ENCODE measurements at places on chromosomes 7 and 10.
A peak's percentile ranks its signal among the peaks of the same experiment; 100 is the strongest.

DNA sequence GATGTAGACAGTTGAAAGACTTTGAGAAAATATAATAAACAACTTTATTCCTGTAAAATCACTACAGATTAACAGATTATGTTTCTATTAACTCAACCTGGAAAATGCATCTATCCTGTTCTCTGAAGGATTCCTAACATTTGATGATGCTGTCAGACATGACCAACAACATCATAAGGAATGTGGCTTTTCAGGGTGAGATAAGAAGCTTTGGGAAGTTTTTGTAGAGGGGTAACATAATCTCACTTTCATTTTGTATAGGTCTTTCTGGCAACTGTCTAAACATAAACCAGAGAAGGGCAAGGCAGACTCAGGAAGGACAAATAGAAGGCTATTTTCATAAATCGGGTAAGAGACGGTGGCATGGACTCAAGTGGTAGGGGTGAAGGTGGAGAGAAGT is 112.2 kb downstream of the TES start:
- DNase-seq: no peak

DNA sequence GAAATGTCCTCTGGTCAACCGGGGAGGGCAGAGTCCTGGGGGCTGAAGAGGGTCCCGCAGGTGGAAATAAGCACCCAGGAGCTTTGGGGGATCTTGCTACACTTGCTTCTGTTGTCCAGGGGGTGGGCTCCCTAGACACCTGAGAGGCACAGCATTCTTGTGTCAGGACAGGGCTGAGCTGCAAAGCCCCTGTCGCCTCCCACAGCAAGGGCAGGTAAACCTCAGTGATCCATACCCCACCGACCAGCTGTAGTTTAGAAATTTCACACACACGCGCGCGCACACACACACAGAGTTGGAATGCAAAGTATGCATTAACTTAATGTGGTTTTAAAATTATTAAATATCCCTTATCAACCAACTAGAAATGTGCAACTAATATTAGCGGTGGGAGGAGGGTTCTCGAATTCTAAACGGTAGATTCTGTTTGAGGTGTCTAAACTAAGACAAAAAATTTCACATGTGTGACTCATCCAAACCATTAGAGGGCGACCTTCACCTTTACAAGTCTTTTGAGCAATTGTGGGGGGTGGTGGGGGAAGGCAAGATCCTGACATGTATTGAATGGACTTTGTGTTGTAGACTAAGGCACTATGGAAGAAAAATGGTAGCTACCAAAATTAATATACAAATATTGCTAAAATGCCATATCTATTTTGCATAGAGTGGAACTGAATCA is 34.3 kb upstream of the PTF1A start:
- DNase-seq: peak; percentile 56

DNA sequence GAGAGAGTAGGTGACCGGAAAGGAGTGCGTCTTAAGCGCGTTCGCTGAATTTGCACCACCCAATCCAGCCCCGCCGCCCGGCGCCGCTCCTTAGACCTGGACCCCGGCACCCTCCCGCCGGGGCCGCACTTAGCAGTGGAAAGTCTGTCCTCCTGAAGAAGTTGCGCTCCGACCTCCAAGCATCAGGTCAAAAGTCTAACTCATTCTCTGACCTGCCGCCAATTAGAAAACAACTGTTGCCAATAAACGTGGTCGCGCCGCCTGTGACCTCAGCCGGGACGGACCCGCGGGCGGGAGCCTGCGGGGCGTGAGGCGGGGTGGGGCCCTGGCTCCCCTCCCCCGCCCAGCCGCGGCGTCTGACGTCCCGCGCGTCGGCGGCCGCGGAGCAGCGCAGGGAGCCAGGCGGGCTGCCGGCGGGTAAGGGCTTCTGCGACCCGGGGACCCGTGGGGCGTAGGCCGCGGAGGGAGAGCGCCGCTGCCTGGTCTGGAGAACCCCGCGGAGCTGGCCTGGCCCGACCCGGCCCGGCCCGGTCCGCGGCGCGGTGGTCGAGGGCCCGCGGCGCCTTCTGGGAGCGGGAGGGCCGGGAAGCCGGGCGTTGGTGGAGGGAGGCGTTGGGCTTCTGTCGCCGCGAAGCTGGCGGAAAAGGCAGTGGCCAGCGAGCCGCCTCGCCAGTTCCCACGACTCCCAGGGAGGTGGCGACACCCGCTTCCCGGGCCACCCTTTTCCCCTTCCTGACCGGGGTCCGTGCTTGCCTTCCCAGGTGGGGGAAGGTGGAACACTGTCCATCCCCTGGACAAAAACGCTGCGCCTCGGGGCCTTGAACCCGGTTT is at the start of gene BCAP29:
Gene BCAP29 (plus strand): TSS at position 362 of the 831 bp plus-strand sequence. CDS start 527 bp downstream, outside the sequence.
- peak; percentile 88 for DNase-seq

GRCh38 chr10:88598055-88598454 is 11.5 kb downstream of the LIPJ start:
- DNase-seq: no peak

- no peak for DNase-seq
Measured at GRCh38 chr10:45454262-45454661, 80.2 kb downstream of the ALOX5 start.

- peak; percentile 48 for DNase-seq
Measured at GRCh38 chr7:83629117-83629880, 19.6 kb downstream of the SEMA3E start.

GRCh38 chr10:88065383-88066049 is 202.1 kb downstream of the PTEN start:
- no peak for DNase-seq

DNA sequence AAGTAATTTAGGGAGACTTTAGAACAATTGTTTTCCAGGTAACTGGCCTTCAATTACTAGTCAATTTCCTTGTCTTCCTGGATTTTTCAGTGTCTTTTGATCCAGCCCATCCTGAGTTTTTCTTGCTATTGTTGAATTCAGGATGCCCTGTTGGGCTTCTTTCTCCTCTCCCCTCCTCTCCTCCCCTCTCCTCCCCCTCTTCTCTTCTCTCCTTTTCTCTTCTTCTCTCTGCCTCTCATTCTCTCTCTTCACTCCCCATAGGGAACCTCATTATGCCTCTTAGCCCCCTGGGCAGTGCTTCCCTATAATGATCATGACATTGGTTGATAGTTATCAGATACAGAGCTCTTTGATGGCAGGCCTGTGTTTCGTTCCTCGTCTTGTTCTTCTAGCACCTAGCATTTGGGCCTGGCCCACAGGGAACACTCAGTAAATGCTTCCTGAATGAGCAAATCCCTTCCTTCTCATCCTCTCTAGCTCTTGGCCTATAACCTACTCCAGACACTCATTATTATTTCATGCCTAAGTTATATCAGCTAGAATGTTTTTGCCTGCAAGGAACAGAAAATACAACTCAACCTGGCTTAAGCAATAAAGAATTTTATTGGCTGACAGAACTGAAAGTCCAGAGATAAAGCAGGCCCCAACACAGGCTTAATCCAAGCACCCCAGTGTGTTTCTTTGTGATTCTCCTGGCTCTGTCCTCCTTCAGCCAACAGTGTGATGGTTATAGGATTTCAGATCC is 56.8 kb downstream of the CACNB2 start:
- DNase-seq: no peak

DNA sequence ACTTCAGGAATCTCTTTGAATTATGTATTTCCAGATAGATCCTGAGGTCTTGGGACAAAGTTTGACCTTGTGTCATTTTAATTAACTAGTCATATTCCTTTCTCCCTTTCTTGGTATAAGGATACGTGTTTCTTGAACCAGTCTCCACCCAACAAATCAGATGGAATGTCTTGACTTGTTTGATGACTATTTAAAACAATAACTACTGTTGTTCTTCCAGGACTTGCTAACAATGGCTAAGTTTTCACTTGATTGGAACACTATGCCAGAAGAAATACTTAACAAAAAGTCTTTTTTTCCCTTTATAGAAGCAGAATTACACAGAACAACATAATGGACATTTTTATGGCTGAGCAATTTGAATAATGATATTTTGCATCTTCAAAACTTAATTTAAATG is 43.0 kb upstream of the WIPF3 start:
- DNase-seq: no peak

- no peak for DNase-seq
Measured at GRCh38 chr7:46772776-46773175, 809.1 kb downstream of the TNS3 start.

DNA sequence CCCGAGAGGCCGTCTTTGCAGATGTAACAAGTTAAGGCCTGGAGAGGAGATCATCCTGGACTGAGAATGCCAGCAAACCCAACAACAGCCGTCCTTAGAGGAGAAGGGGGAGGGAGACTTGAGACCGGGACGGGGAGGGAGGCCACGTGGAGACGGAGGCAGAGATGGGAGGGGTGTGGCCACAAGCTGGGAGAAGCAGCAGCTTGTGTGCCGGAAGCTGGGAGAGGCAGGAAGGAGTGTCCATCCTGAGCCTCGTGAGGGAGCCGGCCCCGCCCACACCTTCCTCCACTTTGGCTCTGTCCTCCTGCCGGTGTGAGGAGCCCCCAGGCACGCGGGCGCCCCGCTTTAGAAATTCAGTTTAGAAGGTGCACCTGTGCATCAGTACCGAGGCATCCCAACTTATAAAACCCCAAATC is 95.7 kb downstream of the DNAJB6 start:
- DNase-seq: peak; percentile 88

GRCh38 chr10:129330211-129330610 is 136.8 kb upstream of the MGMT start:
- DNase-seq: no peak

- no peak for DNase-seq
Measured at GRCh38 chr10:128694168-128694850, 568.1 kb upstream of the MKI67 start.

DNA sequence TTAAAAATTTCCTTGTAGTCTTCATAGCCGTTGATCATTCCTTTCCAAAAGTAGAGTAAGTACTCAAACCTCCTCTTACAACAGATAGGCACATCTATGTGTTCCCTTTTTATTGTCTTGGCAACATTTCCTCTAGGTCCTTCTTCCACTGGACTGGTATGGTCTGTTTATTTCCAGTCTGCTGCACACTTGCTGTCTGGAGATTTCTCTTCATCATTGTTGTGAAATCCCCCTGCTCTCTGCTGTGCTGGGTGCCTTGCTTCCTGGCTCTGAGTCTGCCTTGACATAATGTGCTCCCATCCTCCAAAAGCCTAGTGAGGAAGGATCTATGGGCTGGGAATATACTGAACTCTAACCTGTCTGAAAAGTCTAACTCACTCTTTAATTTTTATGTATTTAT is 545.3 kb upstream of the VSTM2A start:
- DNase-seq: peak; percentile 7

GRCh38 chr7:27173511-27173955 is 587 bp downstream of the HOXA10 start:
- DNase-seq: no peak

GRCh38 chr10:17660921-17661320 is 17.0 kb downstream of the STAM start:
- DNase-seq: no peak

- DNase-seq: no peak
Measured at GRCh38 chr7:1291357-1291689, 58.7 kb downstream of the UNCX start.

DNA sequence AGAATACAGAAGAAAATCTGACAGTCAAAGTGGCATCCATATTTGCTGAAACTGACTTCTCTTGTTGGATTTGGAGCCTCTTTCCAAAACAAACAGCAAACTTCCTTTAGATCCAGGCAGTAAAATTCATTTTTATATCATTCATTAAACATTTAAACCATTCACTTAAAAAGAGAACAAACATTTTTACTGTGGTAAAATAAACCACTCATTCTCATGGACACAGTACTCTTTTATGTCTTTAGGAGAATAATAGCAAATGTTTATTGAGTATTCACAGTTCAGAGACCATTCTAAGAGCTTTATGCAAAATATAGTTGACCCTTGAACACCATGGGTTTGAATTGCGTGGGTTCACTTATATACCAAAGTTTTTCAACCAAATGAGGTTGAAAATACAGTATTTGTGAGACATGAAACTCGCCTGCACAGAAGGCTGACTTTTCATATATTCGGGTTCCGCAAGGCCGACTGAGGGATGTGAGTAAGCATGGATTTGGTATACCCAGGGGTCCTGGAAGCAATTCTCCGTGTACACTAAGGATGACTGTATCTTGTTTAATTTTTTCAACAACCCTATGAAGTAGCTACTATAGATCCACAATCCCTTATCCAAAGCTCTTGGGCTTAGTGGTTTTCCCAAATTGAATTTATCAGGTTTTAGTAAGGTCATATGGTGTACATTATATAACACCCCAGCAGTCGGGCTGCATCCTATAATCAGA is 49.1 kb downstream of the ATXN7L1 start:
- DNase-seq: no peak

DNA sequence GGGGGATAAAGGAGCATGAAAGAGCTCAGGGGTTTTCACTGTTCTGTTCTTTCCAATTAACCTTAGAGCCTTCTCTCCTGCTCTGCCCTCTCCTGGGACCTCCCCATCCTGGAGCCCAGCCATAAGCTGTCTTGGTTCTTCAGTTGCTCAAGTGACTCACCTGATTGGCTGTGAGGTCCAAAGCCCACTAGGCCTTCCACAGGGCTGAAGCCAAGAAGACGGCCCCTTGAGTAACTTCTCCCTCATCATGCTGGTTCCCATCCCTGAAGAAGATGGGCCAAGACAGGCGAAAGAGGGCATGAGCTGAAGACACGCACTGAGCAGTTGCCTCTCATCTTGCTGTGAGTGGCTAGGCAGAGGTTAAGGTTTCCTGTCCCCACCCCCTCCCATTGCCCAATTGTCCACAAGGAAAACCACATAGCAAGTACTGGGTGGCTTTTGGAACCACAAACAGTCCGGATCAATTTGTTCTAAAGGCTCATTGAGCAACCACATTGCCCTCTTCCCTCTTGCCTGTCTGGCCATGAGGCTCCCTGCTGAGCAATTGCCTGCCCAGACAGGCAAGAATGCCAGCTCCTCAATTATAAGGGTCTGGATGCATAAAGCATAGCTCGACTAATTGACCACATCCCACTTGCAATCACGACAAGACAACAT is 43.9 kb upstream of the GPAM start:
- DNase-seq: peak; percentile 29

- DNase-seq: no peak
Measured at GRCh38 chr7:20193242-20193777, 23.9 kb downstream of the MACC1 start.

GRCh38 chr7:35758421-35758820 is 42.4 kb upstream of the SEPTIN7 start:
- DNase-seq: peak; percentile 42
